Kidney epithelial cell (primary cell): ENCODE measurements at places on chromosomes 6 and 20. TPM values are rescaled to one million over a fixed set of nuclear protein-coding genes. Genes with fewer than 3 reads are reported as not detected.

Gene ARMH2
- total RNA-seq: not detected in 2 replicates

DNA sequence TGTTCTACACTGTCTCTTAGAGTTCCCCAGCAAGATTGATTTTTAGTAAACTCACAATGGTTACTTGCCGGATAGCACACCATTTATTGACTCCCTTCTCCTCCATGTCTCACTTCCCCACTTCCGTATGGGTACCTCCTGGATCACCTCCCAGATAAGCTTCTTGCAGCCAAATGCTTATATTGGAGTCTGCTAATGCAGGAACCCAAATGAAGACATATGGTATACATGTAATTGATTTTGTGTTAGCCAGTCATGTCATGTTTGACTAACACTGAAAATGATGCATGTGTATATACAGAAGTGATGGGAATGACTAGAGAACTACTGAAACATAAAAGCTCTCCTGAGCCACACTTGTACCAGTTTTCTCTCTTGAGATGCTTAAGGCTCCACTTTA is 46.1 kb upstream of the TMX4 start:
- no peak for DNase-seq

Gene IP6K3
- 0.29 and 1.6 TPM in 2 replicates for total RNA-seq

DNA sequence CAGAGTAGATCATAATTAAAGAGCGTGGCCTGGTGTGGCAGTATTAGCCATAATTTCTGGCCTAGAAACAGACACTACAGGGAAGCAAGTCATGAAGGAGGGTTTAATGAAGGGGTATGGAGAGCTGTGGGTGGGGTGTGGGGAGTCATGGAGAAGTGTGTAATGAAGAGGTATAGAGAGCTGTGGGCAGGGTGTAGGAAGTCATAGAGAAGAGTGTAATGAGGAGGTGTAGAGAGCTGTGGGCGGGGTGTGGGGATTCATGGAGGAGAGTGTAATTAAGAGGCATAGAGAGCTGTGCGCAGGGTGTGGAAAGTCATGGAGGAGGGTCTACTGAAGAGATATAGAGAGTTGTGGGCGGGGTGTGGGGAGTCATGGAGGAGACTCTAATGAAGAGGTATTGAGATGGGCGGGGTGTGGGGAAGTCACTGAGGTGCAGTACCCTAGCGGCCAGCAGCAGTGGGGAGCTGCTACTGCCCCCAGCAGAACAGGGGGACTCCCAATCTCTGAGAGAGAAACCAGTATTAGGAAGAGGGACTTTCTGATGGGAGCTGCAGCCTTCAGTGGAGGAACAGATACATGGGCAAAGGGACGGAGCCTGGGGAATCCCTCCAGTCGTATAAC is 145.4 kb upstream of the FOXA2 start:
- DNase-seq: no peak

- DNase-seq: no peak
These were observed 666 bp downstream of the TPD52L1 start for GRCh38 chr6:125154118-125154760.

DNA sequence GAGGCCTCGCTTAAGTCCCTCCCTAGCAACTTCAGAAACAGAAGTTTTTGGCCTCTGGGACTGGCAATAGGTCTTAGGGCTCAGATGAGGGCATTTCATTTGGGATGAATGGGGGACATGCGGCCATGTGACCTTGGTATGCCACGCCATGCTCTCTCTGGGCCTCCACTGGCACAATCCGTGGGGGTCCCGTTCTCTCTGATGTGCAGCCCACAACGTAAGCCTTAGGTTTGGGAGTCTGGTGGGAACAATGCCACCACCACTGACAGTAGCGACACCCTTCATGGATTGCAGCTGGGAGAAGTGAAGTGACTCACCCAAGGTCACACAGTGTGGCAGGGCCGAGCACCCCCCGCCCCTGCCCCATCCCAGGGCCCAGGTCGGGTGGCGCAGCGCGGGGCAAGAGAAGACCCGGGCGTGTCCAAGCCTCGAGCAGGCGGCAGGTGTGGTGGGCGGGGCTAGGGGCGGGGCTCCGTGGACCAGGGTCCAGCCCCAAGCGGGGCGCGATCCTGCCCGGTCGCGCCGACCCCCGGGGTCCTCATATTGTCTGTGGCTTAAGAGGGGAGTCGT is 864 bp upstream of the CEBPB start:
- DNase-seq: no peak

GRCh38 chr6:67112120-67112519 is 1405.1 kb upstream of the EYS start:
- DNase-seq: no peak

Gene PLTP
- 55.8 and 71.1 TPM in 2 replicates for total RNA-seq

DNA sequence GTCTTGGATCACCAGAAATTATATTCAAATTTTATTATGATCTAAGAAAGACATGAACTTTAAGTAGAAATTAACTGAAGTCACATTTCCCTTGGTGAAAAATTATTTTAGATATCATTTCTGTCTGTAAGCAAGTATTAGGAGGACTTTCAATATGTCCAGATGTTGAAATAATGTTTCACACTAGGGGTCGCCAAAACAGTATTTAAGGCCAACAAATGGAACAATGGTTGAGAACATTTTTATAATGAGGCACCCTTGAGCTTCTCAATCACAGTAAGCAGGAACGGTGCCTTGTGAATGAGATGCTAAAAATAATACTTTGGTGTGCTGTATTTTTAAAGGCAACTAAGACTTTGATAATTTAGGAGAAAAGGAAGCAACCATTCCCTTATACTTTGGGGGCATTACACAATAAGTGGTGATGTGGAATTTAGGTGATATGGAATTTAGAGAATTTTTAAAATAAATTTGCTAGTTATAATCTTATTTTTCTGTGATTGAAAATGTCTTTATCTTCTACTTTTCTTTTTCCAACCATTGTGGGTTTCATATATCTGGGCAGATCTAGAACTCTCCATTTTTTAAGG is 9.6 kb upstream of the SF3B5 start:
- no peak for DNase-seq

DNA sequence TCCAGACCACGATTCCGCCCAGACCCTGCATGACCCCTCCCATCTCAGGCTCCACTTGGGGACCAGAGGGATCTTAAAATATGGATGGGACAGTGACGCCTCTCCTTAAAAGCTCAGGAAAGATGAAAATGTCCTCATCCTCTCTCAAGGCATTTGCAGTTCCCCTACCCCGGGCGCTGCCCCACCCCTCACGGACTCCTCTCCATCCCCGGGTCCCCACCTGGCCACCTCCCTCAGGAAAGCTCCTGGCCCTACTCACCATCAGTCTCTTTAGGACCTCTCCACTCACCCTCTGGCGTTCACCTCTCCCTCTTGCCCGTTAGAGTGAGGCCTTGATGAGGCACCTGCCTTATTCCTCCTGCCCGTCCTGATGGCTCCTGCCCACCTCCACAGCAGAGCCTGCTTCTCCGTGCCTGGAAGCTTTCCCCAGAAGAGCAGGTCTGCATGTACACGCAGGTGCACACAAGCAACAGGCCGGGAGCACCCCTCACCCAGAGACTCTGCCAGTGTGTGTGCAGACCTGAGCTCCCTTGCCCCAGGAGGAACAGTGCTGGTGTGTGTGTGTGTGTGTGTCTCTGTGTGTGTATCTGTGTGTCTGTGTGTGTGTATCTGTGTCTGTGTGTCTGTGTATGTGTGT is 105.6 kb upstream of the NXT1 start:
- DNase-seq: no peak

GRCh38 chr6:1575210-1576041 is 34.3 kb upstream of the FOXC1 start:
- DNase-seq: no peak

DNA sequence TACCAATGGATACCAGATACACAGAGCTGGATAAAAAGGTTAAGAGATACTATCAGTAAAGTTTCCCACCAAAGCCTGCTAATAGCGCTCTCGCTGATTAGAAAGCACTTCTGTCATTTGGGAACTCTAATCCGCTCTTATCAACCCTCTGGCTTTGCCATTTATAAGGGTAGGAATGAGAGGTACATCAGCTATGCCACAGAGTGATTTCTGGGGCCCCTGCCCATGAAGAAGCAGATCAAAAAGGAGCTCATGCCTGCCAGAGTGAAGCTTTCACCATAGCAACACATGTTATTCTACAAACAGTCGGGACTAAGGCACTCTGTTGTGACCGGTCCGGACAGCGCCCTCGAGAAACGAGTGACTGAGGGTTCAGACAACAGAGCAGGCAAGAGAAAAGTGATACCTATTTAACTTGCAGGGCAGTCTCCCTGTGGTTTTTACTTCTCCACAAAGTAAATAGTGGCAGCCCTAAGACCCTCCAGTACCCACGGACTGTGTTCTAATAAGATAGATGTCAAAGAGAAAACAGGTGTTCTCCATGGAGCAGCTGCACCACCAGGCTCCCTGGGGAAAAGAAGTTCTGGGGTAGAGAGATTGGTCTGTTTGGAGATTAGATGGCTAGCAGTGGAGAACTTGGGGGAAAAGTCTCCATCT is 5.6 kb downstream of the TRAM2 start:
- no peak for DNase-seq

DNA sequence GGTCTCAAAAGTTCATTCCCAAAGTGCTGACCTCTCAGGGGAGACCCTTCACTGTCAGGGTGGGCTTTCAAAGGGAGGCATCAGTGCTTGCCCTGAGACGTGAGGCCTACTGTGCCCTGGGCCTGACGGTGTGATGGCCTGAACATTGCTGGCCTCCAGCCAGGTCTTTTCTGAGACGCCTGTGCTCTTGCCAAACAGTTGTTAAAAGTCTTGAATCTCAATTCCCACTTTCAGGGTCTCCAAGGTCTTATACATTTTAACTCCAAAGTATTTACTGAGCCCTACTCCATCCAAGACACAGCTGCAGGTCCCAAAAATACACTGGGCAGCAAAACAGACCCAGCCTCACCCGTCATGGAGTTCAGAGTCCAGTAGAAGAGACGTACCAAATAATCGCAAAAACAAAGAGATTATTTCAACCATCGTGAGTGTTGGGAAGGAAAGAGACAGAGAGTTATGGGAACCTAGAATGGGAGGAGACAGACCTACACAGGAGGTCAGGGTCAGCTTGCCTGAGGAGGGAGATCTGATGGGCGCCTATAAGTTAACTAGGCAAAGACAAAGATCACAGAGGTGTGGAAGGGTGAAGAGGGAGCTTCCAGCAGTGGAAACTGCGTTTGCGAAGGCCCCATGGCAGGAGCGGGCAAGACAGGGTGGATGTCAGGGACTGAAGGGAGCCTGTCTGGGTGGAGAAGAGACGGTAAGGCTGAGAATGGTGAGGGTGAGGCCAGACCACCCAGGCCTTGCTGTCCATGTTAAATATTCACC is 446.3 kb downstream of the PREX1 start:
- no peak for DNase-seq

GRCh38 chr6:15368873-15369272 is 123.0 kb downstream of the JARID2 start:
- DNase-seq: no peak

GRCh38 chr6:137051790-137052472 is 7.2 kb upstream of the IL20RA start:
- no peak for DNase-seq

Gene MAP1LC3A
- 63.0 and 72.5 TPM in 2 replicates for total RNA-seq

Gene RGS17
- 11.2 and 14.1 TPM in 2 replicates for total RNA-seq

Gene FAM162B
- 0.14 and 0.25 TPM in 2 replicates for total RNA-seq

GRCh38 chr6:11494786-11495564 is 42.6 kb upstream of the TMEM170B start:
- no peak for DNase-seq

Gene CD24
- 562 and 578 TPM in 2 replicates for total RNA-seq

- no peak for DNase-seq
These were observed 19.1 kb upstream of the CHMP4B start for GRCh38 chr20:33791959-33792597.

Gene PPP1R3G
- 0.96 and 2.1 TPM in 2 replicates for total RNA-seq

Gene BTN2A1
- total RNA-seq: 11.8 and 17.5 TPM in 2 replicates

GRCh38 chr20:54140927-54141566 is 32.7 kb downstream of the CYP24A1 start:
- DNase-seq: no peak

GRCh38 chr6:106658469-106658868 is 29.1 kb downstream of the QRSL1 start:
- DNase-seq: no peak

DNA sequence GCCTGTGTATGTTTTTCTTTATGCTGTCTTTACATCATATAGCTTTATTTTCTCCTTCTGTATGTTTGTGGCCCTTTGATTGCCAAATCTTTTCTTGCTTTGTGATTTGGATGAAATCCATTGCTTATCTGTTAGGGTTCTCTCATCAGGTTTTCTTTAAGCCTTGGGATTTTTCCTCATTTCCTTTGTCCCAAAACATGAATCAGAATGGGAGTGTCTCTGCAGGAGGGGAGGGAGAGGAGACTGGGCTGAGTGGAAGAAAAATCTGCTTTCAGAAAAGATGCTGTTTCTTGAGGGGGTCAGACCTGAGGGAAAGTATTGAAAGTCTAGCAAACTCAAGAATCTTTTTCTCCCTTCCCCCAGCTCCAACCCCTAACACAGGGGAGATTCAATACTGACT is 758.0 kb upstream of the MMS22L start:
- no peak for DNase-seq

- DNase-seq: no peak
These were observed 1.7 kb upstream of the SLC12A5 start for GRCh38 chr20:46027245-46027853.

- no peak for DNase-seq
These were observed 38.9 kb upstream of the SLC4A11 start for GRCh38 chr20:3277686-3278465.

DNA sequence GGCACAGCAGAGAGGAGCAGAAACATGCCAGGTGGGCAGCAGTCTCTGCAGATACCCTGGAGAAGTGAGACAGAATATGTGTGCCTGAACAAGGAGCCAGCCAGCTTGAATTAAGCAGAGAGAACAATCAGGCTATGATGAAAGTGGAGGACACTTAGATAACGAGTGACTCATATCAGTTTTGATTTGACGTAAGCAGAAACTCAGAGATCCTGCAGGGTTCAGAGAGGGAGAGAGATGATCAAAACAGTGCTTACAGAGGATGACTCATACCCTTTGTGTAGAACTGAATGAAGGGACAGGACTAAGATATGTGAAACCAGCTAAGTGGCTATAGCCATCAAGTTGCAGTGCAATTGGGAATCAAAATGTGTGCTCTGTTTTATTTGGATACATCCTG is 300.7 kb downstream of the TENT5A start:
- DNase-seq: peak; percentile 12

DNA sequence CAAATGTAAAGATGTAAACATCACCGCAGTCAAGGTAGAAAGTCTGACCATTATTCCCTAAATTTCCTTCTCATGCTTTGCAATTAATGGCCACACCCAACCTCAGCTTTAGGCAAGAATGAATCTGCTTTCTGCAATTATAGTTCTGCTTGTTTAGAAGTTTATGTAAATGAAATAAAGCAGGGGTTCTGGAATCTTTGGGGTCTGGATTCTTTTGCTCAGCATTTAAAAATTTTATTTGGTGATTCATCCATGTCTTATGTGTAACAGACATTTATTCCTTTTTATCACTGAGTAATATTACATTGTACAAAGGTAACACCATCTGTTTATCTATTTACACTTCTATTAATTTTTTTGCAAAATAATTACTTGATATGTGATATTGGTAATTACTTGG is 613.6 kb downstream of the UTRN start:
- no peak for DNase-seq

DNA sequence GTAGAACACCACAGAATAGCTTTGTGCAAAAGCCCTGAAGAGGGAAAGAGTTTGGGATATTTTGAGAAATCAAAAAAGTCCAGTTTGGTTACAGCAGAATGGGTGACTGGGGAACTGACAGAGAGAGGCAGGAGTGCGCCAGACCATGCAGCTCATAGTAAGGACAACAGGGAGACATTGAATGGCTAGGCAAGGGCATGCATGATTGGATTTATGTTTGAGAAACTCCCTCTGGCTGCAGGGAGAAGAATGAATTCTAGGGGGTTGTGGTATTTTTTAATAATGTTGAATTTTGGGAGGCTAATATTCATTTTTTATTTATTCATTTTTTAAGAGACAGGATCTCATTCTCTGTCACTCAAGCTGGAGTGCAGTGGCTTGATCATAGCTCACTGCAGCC is 49.9 kb downstream of the TGM2 start:
- no peak for DNase-seq
